ENCODE measurements at places on chromosomes 3 and 15.

GRCh38 chr3:40309925-40310695, 603 bp downstream of the EIF1B start:
- peaks cover 24% of the 10 kb centered on the region for H3K4me1 ChIP-seq
- peaks cover 43% of the 10 kb centered on the region for H3K36me3 ChIP-seq
- no peaks in the 10 kb centered on the region for H3K27me3 ChIP-seq

DNA sequence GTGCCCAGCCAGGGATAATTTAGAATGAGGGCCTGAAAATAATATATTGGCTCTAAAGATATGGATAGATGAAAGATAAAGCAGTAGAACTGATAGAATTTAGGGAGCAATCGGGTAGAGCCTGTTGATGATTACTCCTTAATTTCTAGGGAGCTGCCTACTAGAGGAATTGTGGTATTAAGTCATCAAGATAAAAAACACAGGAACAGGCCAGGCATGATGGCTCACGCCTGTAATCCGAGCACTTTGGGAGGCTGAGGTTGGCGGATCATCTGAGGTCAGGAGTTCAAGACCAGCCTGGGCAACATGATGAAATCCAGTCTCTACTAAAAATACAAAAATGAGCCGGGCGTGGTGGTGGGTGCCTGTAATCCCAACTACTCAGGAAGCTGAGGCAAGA, 130.4 kb downstream of the PCCB start:
- DNase-seq = no peak
- peaks cover 4% of the 10 kb centered on the region for H3K36me3 ChIP-seq
- no peak overlapping the region for H3K4me3 ChIP-seq
- H3K27me3 ChIP-seq = no peaks in the 10 kb centered on the region
- H3K4me1 ChIP-seq = no peaks in the 10 kb centered on the region

DNA sequence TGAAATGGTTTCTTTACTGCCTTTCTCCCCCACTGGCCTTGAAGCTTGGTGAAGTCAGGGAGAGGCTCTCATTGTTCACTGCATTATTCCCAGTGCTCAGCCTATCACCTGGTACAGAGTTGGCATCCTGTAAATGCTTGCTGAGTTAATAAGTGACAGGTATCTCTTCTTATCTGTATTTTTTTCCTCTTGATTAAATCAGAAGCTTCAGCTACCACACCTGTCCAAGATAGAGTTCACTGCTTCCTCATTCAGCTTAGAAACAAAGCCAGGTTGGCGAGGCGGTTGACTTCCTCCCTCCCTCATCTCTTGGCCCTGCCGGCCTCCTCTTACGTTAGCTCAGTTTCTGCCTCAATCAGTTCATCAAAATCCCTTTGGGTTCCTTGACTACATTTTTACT, 142.8 kb downstream of the LIPC start:
- no peaks in the 10 kb centered on the region for H3K4me1 ChIP-seq
- no peak for DNase-seq
- no peak overlapping the region for H3K4me3 ChIP-seq
- no peaks in the 10 kb centered on the region for H3K27me3 ChIP-seq
- no peak overlapping the region for H3K27ac ChIP-seq

DNA sequence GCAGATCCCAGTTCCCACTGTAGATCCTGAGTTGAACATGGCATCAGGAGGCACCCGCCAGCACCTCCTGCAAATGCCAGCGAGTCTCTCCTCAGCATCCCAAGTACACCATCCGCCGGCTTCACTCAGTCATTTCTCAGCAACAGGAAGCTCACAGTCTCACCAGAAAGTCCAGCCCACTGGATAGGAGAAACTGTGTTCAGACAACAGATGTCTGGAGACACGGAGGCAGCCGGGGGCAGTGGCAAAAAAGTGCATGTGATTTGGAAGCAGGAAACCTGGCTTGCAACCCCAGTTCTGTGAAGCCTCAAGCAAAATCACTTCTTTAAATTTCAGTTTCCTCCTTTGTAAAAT, 68.7 kb downstream of the SRGAP3 start:
- no peak for DNase-seq
- H3K27me3 ChIP-seq = peaks cover 3% of the 10 kb centered on the region
- H3K36me3 ChIP-seq = no peaks in the 10 kb centered on the region
- H3K4me1 ChIP-seq = peaks cover 13% of the 10 kb centered on the region
- H3K27ac ChIP-seq = no peak overlapping the region

DNA sequence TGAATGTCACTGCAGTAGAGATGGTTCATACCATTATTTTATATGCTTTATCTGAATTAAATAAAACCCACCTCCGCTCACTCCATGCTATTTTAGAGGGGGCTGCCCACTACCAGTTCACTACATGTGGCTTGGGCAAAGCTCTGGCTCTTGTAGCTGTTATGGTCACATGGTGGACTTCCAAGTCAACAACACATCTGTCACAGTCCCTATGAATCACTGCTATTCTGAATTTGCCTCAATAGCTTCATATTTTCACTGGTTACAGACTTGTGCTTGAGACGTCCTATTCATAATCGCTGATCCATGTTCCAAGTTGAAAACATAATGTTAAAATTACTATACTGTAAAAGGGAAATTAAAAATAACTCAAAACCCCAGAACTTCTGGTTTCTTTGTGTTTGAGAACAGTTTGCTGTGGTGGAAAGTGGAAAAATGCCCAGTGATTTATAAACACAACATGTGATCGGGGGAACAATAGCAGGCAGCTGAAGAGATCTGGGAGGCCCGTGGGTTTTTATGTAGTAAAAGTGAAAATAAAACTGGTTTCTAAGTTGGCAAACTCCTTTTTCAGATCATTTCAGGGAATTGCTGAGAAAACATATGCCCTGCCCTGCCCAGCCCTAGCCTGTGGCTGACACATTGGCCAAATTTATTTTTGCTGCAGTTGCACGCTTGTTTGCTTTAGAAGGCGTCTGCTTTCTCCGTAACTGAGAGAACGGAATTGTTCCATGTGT, 128.8 kb upstream of the PRR23C start:
- H3K27ac ChIP-seq = no peak overlapping the region
- H3K4me3 ChIP-seq = no peak overlapping the region
- H3K27me3 ChIP-seq = peaks cover 10% of the 10 kb centered on the region
- H3K36me3 ChIP-seq = no peaks in the 10 kb centered on the region

DNA sequence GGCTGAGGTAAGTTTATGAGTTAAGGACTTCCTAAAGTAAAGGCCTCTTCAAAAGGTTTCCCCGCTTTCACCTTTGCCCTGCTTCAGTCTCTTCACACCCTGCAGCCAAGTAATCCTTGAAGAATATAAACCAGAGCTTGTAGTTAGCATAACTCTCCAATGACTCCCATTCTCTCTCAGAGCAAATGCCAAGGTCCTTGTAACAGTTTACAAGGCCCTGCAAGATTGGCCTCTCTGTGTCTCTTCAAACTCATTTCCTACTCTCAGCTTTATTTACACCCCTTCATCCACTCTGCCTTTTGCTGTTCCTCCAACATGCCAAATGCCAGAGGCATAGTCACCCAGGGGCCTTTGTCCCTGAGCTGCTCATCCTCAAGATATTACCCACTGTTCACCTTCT, 60.5 kb upstream of the MME start:
- H3K4me3 ChIP-seq = no peak overlapping the region
- no peaks in the 10 kb centered on the region for H3K27me3 ChIP-seq
- H3K36me3 ChIP-seq = no peaks in the 10 kb centered on the region
- no peak overlapping the region for H3K27ac ChIP-seq
- no peaks in the 10 kb centered on the region for H3K4me1 ChIP-seq

DNA sequence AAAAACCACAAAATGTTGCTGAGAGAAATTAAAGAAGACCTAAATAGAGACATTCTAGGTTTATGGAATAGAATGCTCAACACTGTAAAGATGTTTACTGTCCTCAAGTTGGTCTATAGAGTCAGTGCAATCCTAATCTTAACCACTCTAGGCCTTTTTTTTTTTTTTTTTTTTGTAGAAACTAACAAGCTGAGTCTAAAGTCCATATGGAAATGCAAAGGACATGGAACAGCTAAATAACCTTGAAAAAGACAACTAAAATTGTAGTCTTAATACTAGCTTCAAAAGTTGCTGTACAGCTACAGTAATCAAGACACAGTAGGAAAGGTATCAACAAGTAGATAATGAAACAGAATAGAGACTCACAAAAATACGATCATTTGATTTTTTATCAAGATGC, 32.9 kb downstream of the CDV3 start:
- H3K4me1 ChIP-seq = no peaks in the 10 kb centered on the region
- peaks cover 35% of the 10 kb centered on the region for H3K36me3 ChIP-seq
- H3K27ac ChIP-seq = no peak overlapping the region
- no peak for DNase-seq

DNA sequence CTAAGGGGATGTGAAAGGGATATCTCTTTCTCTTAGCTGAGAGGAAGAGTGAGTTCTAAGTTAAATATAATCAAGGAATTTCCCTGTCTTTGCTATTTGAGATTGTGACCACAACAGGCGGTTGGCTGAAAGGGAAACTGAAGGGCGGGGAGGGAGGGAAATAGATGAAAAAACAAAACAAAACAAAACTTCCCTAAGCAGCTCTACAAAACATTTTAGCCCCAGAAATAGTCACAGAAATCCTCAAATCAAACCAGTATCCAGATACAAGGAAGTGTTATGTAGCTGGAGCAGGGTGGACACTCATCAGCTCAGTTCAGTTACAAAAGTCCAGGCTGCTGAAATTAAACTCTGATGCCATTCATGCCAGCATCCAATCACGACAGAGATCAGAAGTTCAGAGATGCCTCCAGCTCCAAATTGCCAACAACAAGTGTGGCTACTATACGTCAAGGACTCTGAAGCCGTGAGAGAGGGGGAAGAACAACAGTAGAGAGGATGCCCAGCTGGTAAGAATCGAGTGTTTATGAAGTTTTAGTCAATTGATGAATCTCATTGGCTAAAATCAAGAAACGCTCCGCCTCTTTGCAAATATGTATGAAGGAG, 319 bp upstream of the TP63 start:
- no peak overlapping the region for H3K4me3 ChIP-seq
- H3K27ac ChIP-seq = no peak overlapping the region
- no peaks in the 10 kb centered on the region for H3K27me3 ChIP-seq
- DNase-seq = no peak
- peaks cover 8% of the 10 kb centered on the region for H3K4me1 ChIP-seq

GRCh38 chr3:71564361-71564760, 19.2 kb downstream of the FOXP1 start:
- no peaks in the 10 kb centered on the region for H3K4me1 ChIP-seq
- no peaks in the 10 kb centered on the region for H3K36me3 ChIP-seq

GRCh38 chr3:157594413-157594812, 91.2 kb upstream of the VEPH1 start:
- H3K36me3 ChIP-seq = no peaks in the 10 kb centered on the region
- no peaks in the 10 kb centered on the region for H3K4me1 ChIP-seq
- no peak overlapping the region for H3K4me3 ChIP-seq
- no peak overlapping the region for H3K27ac ChIP-seq
- no peak for DNase-seq

- peak overlapping the region; percentile 28 for H3K4me3 ChIP-seq
- peaks cover 64% of the 10 kb centered on the region for H3K4me1 ChIP-seq
- no peak for DNase-seq
- H3K36me3 ChIP-seq = peaks cover 10% of the 10 kb centered on the region
- H3K27me3 ChIP-seq = no peaks in the 10 kb centered on the region
Observed at GRCh38 chr3:46360907-46361306, 7.0 kb downstream of the CCR2 start.

DNA sequence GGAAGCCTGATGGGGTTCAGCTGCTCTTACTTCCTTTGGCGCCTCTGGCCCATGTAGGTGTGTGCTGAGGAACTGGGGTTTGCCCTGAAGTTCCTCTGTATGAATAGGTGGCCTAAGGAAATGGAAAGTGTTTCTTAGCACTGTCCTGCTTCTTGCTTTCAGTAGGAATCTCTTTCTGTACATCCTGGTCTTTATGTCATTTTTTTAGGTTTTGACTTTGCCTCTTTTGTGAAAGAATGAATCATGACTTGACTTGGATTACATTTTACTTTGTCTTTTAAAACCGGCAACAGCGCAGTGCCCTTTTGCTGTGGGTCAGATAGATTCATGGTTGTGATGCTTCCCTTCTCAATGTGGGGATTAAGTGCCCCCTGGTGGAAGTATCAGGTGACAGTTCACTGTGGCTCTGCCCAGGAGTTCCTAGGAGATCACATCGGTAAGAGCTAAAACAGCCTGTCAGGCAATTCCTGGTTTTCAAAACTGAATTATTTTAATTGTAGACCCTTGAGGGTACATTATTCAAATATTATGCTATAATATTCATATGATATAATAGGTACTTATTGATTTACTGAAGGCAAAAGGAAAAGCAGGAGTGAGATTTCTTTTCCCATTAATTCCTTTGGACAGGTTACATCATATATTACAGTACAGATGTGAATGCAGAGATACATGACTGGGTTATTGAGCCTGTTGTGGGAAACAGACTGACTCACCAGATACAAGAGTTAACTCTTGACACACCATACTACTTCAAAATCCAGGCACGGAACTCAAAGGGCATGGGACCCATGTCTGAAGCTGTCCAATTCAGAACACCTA, 95.4 kb downstream of the HCN4 start:
- H3K4me1 ChIP-seq = no peaks in the 10 kb centered on the region
- no peak overlapping the region for H3K4me3 ChIP-seq
- DNase-seq = no peak
- no peaks in the 10 kb centered on the region for H3K27me3 ChIP-seq

DNA sequence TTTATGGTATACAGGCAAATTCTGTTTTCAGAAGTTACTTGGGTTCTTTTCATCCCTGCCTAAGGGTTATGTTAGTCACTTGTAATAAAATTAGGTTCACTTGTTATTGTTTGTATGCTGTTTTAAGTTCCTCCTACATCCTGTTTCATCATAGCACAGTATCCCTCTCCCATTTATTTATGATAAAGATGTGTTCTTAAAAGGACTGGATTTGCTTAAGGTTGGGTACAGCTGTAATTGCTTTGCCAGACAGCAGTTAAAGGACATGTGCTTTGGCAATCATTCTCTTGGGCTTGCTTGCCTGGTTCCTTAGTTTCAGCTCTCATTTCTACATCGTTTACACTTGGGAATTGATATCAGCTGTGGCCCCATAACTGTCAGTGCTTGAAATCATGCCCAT, 11.7 kb downstream of the ATP2C1 start:
- no peak for DNase-seq
- H3K4me1 ChIP-seq = peaks cover 59% of the 10 kb centered on the region
- no peak overlapping the region for H3K4me3 ChIP-seq
- no peaks in the 10 kb centered on the region for H3K27me3 ChIP-seq

DNA sequence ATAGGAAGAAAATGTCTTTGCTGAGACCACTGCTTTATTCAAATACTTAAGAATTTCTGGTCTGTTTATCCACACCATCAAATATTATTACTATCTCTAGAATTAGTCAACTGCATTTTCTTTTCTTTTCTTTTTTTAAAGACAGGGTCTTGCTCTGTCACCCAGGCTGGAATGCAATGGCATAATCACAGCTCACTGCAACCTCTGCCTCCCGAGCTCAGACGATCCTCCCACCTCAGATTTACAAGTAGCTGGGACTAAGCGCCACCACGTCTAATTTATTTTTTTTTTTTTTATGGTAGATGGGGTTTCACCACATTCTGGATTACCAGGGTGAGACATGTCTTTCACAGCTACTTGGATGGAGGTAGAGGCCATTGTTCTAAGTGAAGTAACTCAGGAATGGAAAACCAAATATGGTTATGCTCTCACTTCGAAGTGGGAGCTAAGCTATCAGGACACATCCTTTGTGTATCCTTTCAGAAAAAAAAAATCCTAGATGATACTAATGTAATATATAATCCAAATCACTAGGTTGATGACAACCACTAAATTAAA, 52.8 kb downstream of the STAG1 start:
- no peaks in the 10 kb centered on the region for H3K27me3 ChIP-seq
- H3K4me3 ChIP-seq = no peak overlapping the region
- H3K36me3 ChIP-seq = peaks cover 11% of the 10 kb centered on the region
- peaks cover 67% of the 10 kb centered on the region for H3K4me1 ChIP-seq
